ENCODE measurements at places on chromosomes 7 and 10.

- no peak for DNase-seq
Observed at GRCh38 chr10:3865565-3865964, 80.6 kb upstream of the KLF6 start.

- no peak for DNase-seq
Observed at GRCh38 chr7:132869166-132869861, 212.6 kb downstream of the CHCHD3 start.

DNA sequence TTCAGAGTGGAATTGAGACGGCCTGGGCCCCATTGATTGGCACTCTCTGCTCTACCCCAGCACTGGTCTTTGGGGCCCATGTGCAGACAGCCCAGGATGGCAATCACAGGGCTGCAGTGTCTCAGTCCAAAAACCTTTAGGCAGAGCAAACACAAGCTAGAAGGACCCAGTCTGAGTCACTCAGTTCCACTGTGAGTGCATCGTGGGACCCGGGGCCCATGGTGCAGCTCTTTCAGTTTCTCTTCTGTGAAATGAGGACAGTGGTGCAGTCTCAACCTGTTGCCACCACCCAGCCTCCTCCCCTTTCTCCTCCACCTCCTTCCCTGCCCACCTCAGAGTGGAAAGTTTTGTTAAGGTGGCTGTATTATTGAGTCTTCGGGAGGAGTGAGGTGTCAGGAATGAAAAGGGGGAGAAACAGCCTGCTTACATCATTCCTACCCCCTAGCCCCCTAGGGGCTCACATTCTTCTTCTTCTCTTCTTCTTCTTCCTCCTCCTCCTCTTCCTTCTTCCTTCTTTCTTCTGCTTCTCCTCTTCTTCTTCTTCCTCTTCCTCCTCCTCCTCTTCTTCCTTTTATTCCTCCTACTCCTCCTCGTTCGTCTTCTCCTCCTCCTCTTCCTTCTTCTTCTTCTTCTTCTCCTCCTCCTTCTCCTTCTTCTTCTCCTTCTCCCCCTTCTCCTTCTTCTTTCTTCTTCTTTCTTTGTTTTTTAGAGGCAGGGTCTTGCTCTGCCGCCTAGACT is 19.5 kb upstream of the CARD11 start:
- peak; percentile 33 for DNase-seq

DNA sequence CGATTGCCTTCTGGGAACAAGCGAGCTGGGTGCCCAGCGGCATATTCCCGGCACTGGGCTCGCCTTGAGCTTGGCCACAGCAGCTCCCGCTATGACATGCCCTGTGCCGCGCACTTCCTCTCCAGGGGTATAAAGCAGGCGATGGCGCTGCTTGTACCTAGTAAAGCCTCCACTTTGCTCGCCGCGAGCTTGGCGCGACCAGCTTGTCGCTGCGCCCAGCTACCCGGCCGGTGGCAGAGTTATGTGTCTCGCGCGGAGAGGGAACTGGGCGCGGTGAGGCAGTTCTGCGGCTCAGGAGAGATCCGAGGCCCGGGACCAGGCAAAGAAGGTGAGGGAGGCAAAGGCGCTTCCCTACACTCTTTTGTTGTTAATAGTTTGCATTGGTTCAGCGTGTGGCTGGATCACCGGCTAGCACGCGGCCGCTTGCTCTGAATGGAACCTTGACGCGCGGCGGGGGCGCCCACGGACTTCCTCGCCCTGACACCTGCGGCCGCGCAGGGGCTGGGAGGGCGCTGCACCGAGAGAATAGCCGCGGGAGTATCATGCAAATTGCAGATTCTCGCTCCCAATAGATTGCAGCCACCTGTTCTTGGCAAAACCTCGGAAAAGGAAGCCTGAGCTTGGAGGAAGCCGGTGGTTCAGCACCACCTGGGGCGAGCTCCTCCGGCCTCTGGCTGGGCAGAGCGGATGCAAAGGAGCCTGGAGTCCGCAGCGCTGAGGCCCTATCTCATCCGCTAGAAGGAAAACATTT is 3.0 kb upstream of the BUB3 start:
- DNase-seq, result no peak

DNA sequence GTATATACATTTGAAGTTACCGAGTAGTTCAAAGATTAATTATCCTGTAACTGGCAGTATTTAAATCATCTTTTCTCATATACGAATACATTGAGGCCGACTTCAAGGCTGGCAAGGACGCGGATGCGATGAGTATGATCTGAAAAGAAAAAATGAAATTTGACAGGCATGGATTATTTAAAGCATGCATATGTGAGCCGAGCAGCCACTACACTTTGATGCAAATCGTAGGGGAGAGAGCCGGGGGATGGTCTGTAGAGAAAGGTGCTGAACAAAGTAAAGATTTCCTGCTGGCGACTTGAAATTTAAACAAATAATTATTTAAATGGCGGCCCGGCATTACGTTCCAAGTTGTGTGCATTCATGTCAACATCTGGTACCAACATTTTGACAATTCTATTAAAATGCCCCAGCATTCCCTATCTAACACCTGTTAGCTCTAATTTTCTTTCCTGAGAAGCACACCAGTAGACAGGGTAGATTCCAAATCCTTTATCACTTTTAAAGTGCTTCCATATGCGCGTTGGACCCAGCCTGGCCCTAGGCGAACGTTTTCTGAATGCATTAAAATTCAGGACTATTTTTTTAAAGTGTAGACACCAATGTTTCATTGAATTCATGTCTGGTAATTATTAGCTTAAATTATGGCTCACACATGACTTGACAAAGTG is 188.7 kb downstream of the EMX2 start:
- DNase-seq, result no peak

DNA sequence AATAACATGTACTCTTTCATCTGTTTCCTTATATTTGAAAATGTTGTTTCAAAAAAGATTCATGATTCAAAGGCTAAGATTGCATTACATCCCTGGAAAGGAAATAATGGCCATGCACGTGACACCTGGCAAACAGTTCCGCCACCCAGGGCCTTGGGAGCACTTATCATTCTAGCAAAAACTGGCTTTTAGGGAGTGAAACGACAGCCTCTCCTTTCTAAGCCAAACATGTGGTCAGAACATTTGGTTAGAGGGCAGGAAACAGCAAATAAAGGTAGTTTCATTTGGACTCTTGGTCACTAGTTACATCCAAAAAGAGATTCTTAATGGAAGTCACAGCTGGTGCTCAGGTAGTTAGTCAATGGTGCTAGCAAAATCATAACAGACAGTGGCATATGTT is 83.5 kb downstream of the FAS start:
- peak; percentile 21 for DNase-seq

DNA sequence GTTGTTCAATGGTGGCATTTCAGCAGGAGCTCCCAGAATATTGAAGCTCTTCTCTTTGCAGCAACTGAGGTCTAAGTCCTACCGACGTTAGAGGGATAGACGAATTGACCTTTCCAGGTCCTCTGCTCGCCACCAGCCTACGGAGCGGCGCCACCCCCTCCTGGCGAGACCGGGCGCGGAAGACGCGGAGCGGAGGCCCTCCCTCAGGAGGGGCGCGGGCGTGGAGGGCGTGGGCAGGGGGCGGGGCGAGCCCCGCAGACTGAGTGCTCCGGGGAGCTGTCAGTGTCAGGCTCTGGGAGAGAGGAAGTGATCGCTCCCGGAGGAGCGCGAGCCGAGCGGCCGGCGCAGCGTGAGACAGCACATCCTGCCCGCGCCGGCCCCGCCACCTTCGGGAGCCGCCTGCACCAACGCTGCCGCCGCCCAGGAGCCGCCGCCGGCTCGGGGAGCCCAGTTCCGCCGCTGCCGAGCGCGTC is at the start of gene DYNC1I1:
DYNC1I1 (plus strand) TSS at position 257 of the 473 bp plus-strand sequence. CDS start 32,176 bp downstream, outside the sequence.
- peak; percentile 83 for DNase-seq

DNA sequence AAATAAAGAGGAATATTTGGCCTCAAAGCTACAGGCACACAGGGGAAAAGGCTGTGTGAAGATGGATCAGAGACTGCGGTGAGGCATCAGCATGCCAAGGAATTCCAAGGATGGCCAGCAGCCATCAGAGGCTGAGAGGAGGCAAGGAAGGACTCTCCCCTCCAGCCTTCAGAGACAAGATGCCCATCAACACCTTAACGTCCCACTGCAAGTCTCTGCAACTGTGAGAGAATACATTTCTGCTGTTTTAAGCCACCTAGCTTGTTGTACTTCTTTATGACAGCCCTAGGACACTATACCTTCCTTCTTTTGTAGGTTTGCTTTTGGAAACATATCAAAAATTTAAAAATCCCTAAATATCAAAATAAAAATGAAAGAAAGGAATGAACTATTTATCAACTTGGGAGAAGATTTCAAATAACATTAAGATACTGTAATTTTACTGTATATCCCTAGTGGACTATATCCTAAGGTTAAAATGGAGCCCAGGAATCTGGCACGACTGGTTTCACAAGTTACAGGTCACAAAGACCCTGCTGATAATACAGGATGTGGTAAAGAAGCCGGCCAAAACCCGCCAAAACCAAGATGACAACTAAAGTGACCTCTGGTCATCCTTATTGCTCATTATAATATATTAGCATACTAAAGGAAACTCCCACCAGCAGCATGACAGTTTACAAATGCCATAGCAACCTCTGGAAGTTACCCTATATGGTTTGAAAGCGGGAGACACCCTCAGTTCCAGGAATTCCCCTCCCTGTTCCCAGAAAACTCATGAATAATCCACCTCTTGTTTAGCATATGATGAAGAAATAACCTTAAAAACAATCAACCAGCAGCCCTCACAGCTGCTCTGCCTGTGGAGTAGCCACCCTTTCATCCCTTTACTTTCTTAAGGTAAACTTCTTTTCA is 185.2 kb downstream of the AVL9 start:
- DNase-seq, result peak; percentile 89

DNA sequence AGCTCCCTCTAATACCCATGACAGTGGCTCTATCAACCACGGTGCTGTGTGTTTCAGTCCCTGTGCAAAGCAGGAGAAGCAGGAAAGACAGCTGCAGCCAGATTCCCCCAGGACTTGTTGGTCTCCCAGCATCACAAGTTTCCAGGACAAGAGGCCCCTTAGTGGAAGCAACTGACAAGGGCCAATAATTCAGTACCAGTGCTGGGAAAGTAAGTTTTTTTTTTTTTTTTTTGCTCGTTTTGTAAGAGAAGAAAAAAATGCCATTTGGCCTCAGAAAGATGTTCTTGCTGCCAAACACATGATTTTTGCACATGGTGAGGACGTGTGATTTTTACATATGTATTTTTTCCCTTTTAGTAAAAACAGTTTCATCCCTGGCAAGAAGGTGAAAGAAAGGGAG is 284.2 kb upstream of the ZMIZ1 start:
- DNase-seq, result no peak

DNA sequence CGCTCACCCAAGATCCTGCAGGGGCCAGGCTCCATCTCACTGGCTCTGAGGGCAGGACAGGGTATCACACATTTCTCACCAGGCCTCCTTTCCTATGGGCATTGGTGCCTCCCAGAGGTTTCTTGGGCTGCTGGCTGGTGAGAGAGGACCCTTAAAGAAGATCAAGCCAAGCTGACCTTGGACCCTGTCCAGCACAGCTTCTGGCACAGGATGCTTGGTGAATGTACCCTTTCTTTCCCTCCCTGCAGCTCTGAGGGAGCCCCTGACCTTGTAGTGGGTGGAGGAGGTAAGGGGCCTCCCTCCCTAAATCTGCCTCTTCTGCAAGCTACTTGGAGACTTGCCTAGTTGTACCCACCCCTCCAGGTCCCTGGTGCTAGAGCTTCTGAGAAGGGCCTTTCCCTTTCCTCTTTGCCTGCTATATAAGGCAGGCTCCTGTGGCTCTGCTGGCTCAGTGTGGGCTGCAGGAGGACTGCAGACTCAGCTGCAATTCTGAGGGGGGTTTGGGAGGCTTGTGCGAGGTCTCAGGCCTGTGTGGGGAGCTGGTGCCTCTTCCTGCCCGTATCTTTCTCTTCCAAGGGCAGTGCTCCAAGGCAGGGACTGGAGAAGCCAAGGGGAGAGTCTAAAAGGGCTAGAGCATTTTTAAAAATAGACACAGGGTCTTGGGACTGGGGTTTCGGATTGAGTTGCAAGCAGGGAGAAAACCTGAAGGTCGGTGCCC is 11.7 kb upstream of the TRIM8 start:
- peak; percentile 42 for DNase-seq

DNA sequence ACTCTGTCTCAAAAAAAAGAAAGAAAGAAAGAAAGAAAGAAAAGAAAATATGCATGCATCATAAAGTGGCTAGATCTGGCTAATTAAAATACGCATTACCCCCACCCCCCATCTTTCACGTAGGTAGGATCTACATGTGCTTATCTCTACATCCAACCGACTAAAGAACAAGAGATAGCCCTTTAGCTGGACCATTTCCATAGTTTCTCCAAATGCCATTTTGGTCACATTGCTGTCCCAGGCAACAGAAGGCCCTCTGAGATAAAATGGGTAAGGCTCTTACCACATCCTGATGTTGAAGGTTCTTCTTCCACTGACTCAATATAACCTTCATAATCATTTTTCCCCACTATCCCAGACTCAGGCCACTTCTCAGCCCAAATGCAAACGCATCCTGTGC is 31.5 kb downstream of the PIK3AP1 start:
- DNase-seq, result no peak

GRCh38 chr7:126450269-126450671 is 802.5 kb downstream of the GRM8 start:
- DNase-seq, result no peak

DNA sequence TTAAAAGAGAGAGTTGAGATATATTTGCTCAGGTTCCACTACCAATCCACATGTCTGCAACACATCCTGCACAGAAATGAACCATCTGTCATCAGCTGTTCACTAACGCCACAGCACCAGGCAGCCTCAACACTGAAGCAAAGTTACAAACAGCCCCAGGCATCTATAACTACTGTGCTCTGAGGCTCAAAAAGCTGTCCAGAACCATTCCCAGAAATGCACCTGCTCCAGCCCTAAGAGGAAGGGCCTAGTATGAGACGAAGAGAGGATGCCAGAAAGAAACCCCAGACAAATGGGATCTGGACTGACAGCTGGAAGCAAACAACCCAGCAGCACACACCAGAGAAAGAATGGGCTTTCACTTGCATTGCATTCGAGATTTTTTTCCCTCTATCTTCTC is 159.3 kb downstream of the ELMO1 start:
- no peak for DNase-seq

GRCh38 chr7:36224934-36225858 is 72.1 kb downstream of the EEPD1 start:
- no peak for DNase-seq

DNA sequence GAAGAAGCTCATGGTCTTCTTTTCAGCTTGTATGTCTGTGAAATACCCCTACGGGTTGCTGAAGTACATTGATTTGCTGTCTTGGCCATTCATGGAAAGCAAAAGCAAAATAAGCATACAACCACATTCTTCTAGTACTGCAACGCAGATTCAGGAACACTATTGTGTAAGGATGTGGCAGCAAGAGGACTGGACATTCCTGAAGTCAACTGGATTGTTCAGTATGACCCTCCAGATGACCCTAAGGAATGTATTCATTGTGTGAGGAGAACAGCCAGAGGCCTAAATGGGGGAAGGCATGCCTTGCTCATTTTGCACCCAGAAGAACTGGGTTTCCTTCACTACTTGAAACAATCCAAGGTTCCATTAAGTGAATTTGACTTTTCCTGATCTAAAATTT is 133.4 kb upstream of the ANKRD1 start:
- DNase-seq, result no peak
